Activated CD4-positive, alpha-beta T cell treated with anti-CD3 and anti-CD28 coated beads for 36 hours (primary cell): ENCODE measurements at places on chromosomes 11 and 22. TPM values are rescaled to one million over a fixed set of nuclear protein-coding genes. Genes with fewer than 3 reads are reported as not detected.
A peak's percentile ranks its signal among the peaks of the same experiment; 100 is the strongest.

DNA sequence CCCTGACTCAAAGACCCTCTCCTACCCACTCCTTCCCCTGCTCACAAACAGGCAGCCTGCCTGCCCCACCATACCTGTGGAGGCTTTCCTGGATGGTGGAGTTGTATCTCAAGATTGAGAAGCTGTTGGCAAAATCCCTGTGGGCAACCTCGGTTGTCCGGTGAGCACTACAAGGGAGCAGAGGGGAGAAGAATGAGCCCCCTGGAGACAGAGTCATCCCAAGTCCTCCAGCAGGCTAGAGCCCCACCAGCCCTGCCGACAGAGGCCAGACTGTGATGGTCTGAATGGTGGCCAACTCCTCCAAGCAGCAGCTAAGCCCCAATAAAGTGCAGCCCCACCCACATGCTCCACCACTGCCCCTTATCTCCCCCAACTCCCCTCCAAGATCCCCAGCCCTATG is 17.5 kb downstream of the TMPRSS13 start:
- H3K4me1 ChIP-seq = peaks cover 10% of the 10 kb centered on the region
- H3K4me3 ChIP-seq = no peak overlapping the region
- no peak for DNase-seq
- H3K27ac ChIP-seq = no peak overlapping the region

GRCh38 chr22:50571264-50572175 is 6.7 kb downstream of the CPT1B start:
- H3K4me3 ChIP-seq = no peak overlapping the region
- no peaks in the 10 kb centered on the region for H3K27me3 ChIP-seq
- DNase-seq = no peak

DNA sequence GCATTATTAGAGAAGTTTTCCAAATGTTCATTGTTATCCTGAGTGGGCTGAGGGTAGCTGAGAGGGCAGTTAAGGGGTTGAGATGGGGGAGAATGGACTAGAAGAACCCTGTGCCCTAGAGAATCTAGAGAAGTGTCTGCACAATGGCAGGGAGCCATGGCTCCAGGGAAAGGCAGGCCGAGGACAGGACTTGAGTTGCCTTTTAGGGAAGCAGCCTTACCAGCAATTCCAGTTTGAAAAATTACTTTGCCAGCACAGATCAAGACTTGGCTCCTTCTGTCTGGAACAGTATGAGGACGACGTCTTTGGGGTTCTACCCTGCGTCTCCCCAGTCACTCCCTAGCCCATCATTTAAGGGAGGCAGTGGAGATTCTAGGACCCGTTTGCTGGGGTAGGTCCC is 25.7 kb upstream of the MICAL3 start:
- H3K4me3 ChIP-seq = no peak overlapping the region
- DNase-seq = no peak
- no peak overlapping the region for H3K27ac ChIP-seq
- no peaks in the 10 kb centered on the region for H3K4me1 ChIP-seq
- H3K36me3 ChIP-seq = no peaks in the 10 kb centered on the region

DNA sequence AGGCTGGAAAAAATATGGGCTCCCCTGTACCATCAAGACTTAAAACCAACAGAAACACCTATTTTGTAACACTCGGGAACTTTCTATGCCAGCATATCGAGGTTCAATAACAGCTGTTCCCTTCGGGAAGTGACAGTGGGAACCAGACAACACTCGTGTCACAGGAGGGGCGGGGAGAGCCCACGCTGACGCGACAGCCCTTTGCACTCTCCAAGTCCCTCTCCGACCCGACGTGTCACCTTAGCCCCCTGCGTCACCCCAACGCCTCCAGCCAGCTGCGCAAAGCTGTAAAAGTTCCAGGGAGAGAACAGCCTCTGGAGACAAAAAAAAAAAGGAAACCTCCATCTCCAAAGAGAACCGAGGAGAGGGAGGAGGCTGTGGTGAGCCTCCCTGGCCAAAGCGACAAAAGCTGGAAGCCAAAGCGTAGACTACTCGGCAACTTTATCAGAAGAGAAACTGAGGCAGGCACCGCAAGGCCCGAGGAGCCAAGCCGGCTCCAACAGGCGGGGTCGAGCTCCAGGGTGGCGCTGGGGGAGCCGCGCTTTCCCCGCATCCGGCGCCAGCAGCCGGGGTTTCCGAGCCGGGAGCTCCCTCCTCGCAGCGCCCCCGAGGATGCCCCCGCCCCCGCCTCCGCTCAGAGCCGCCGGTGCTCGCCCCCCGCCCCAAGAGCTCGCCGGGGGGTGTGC is 751 bp downstream of the ARFGAP3 start:
- peaks cover 6% of the 10 kb centered on the region for H3K27me3 ChIP-seq
- H3K27ac ChIP-seq = peak overlapping the region; percentile 85
- H3K36me3 ChIP-seq = peaks cover 3% of the 10 kb centered on the region
- H3K4me3 ChIP-seq = peak overlapping the region; percentile 83
- DNase-seq = peak; percentile 72

Gene IGLL5
- not detected for total RNA-seq

- no peaks in the 10 kb centered on the region for H3K36me3 ChIP-seq
- H3K27me3 ChIP-seq = no peaks in the 10 kb centered on the region
- H3K4me1 ChIP-seq = no peaks in the 10 kb centered on the region
- no peak overlapping the region for H3K4me3 ChIP-seq
- no peak for DNase-seq
Observed at GRCh38 chr22:30996462-30996861, 27.4 kb downstream of the TUG1 start.
